Subcutaneous preadipocyte (primary cell): ENCODE measurements at places on chromosomes 1 and 21. TPM values are rescaled to one million over a fixed set of nuclear protein-coding genes. Genes with fewer than 3 reads are reported as not detected.

Gene SPRR5
- total RNA-seq: not detected in 2 replicates

Gene MARCKSL1
- 1.6 and 2.6 TPM in 2 replicates for total RNA-seq

Gene GSTM5
- 2.0 and 4.4 TPM in 2 replicates for total RNA-seq

Gene INPP5B
- 22.8 and 34.8 TPM in 2 replicates for total RNA-seq

Gene TMEM269
- under 0.01 TPM in 1 of 2 replicates, not detected in the other for total RNA-seq

Gene GBP6
- not detected in 2 replicates for total RNA-seq

Gene DNAJC6
- total RNA-seq: 1.1 and 1.6 TPM in 2 replicates

Gene PPM1J
- total RNA-seq: 1.1 and 1.6 TPM in 2 replicates
